H7 (cell line): ENCODE measurements at places on chromosomes 3 and 15.

- DNase-seq, result no peak
These were observed 76.7 kb downstream of the CBLB start for GRCh38 chr3:105791919-105792786.

GRCh38 chr3:170058127-170058526, 20.3 kb downstream of the GPR160 start:
- no peak for DNase-seq

GRCh38 chr3:143222981-143223380, 103.4 kb downstream of the CHST2 start:
- DNase-seq, result no peak

DNA sequence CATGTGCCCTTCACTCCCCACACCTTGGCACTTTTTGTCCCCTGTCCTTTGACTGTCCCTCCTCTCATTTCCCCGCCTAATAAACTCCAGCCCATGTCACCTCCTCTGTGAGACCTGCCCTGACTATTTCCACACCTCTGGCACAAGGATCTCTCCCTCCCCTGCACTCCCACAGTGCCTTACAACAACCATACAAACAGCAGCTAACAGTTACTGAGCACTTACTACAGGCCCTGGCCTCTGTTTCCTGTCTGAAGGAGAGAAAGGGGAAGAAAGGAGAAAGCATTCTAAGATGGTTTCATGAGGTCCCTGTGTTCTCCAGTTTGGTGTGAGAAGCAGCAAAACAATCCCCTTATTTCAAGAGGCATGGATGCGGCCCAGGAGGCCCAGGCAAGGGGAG, 20.0 kb upstream of the TRH start:
- DNase-seq, result no peak

- DNase-seq, result no peak
These were observed 201.2 kb downstream of the FMN1 start for GRCh38 chr15:32993285-32993684.

GRCh38 chr15:81308260-81308659, 15.7 kb downstream of the STARD5 start:
- no peak for DNase-seq
